Foreskin keratinocyte (primary cell): ENCODE measurements at places on chromosomes 4 and X. TPM values are rescaled to one million over a fixed set of nuclear protein-coding genes. Genes with fewer than 3 reads are reported as not detected.

DNA sequence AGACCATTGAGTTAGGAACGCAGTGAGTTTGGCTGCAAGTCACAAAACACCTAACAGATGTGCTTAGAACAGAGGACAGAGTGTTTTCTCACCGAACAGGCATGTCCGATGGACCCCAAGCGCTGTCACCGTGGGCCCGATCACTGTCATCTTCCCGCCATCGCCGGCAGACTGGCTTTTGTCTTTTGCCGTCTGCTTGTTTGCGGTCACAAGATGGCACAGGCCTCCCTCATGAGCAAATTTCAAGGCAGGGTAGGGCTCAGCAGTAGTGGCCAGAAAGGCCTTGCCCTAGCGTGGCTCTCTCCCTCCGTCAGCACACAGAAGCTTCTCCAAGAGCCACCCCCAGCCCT is 21.4 kb upstream of the MRFAP1 start:
- no peak for DNase-seq

DNA sequence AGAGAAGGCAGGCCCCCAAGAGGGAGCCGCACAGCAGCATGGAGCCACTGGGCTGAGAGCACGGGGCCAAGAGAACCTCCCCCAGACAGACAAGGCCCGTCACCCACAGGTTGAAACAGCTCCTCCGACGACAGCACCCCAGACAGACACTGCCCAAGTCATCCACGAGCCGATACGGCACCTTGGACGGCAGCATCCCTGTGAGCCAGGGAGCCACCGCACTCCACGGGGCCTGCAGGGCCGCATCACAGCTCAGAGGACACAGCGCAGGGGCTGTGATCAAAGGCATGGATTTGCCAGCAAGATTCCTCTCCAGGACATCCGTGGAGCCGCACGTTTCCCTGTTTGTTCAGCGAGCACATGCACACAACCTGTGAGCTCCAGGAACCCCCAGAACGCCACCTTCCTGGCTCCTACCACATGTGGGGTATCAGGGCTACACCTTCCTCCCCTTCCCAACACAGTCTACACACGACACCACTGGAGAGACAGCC is 3.9 kb downstream of the CTBP1 start:
- no peak for DNase-seq

DNA sequence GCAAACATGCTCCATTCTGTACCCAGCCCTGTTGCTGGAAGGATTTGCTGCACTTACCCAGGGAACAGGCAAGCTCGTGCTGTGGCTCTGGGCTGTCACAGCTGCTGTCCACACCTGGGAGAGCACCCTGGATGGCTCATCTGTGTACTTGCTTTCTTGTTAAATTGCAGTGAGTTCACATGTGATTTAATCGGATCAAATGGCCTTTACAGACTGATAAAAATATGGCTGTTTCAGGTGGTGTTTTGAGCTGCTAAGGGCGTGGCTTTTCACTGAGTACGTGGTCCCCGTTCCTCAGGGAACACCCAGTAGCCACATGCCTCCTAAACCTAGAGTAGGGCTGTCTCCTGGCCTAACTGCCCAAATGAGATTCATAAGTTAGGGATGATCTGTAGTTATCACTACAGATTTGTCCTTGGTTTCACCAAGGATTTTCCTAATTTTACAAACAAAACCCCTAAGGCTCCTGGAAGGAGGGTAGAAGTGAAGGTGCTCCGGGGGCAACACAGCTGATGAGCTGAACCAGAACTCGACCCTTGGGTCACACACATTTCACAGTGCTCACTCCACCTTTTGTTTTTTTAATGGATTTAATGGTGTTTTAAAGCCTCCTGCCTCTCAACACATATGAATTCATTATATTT is 13.7 kb downstream of the KLKB1 start:
- no peak for DNase-seq

Gene DCAF4L1
- 0.10 and 0.11 TPM in 2 replicates for total RNA-seq
